ENCODE measurements at places on chromosomes 5 and 9. TPM values are rescaled to one million over a fixed set of nuclear protein-coding genes. Genes with fewer than 3 reads are reported as not detected.

Gene ZNF782
- 11.0 TPM for total RNA-seq

Gene BTNL9
- 3.7 TPM for total RNA-seq

DNA sequence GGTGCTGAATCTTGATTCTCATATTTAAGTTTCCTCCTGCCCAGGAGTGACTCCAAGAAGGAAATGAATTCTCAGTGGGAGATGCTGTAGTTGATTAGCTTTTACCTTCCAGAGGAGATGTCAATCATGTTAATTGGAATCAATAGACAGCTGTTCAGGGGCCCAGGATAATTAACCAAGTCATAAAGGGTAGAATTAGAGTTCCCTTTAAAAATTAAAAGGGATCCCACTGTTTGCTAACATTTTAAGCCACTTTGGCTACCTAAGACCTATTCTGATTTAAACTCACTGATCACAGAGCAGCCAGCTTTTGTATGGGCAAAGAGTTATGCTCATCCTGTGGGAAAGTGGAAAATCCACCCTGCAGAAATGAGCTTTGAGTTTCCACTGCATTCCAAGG is 249.6 kb downstream of the SLIT3 start:
- ATAC-seq = no peak

- no peak for ATAC-seq
Measured at GRCh38 chr9:122229485-122229837, 704 bp upstream of the LHX6 start.

DNA sequence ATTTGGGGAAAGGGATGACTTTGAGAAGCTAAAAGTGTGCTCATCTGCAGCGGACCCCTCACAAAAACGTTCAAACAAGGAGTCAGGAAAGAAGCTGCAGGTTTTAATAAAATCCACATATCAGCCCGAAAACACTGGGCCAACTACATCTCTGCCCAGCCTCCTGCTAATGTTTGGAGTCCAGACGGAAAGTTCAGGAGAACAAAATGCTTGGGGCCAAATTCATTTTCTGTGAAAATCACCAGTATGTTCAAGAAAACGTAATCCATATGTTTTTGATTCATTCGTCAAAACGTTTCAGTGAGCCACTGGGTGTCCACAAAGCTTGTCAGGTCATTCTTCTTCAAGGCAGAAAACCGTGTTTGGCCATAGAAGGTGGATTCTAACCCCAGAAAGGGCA is 87.5 kb upstream of the GAS1 start:
- no peak for ATAC-seq

GRCh38 chr9:91089405-91090129 is 272.2 kb downstream of the AUH start:
- peak; percentile 76 for ATAC-seq

Measured in motor neuron (in vitro differentiated cells).